ENCODE measurements at places on chromosomes 7 and 10. TPM values are rescaled to one million over a fixed set of nuclear protein-coding genes. Genes with fewer than 3 reads are reported as not detected.

- DNase-seq = no peak
Measured at GRCh38 chr7:81110673-81111072, 191.8 kb upstream of the SEMA3C start.

GJC3 gene
- total RNA-seq = not detected

DNA sequence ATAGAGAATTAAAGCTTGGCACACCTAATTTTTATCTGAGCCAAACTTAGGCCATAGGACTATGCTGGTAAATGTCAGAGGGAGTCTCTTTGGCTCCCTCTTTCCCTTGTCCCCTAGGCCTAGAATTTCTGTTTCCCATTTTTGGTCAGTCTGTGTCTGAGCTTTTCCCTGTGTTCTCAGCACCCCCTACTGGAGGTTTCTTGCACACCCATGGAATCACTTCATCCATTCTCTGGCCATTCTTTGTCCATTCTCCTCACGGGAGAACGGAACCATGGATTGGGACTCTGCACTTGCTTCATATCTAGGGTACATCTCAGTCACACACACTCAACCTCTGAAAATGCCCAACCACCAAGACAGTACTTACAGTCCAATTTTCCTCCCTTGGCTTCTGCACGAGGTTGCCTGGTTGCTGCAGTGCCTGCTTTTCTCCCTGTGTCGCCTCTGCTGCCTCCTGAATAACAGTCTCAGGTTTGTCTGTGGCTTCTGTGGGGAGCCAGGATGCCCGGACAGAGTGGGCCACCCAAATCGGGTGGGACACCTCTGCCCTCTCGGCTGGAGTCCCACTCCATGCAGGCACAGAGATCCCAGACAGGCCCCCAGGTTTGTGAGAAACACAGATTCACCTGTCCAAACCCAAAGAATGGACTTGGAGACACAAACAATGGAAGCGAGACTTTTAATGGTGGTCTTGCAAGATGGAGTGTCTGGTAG lies 35.1 kb upstream of the DNAH11 start:
- DNase-seq = peak; percentile 63

DNA sequence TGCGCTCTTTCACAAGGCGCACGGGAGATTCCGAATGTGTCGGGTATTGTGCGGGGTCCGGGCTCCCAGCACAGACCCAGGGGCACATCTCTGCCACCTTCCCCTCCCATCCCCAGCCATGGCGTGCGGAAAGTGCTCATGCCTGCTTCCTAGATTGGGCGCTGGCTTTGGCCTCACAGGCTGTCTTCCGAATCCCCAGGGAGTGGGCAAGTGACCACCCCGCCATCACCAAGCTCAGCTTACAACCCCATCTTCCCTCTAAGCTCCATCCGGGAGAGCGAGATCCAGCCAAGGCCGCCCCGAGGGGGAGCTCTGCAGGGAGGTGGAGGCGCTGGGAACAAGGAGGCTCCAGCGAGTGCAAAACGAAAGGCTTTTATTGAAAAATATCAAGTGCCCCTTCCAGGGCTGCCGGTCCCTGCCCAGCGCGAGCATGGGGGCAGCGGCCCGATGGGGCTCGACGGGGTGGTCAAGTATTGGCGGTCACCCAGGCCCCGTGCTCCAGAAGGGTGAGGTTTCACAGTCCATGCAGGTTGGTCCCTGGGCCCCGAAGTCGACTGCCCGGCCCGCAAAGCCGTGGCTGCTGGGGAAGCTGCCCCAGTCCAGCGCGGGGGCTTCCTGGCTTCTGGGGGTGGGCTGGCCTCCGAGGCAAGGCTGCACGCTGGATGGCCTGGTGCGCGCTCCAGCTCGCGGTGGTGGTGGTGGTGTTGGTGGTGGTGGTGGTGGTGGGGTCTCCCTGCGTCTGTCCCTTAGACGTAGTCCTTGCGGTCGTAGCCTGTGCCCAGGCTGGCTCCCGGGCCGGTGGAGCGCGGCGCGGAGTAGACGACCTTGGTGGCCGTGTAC lies 1.2 kb downstream of the CLDN3 start:
- no peak for DNase-seq

DNA sequence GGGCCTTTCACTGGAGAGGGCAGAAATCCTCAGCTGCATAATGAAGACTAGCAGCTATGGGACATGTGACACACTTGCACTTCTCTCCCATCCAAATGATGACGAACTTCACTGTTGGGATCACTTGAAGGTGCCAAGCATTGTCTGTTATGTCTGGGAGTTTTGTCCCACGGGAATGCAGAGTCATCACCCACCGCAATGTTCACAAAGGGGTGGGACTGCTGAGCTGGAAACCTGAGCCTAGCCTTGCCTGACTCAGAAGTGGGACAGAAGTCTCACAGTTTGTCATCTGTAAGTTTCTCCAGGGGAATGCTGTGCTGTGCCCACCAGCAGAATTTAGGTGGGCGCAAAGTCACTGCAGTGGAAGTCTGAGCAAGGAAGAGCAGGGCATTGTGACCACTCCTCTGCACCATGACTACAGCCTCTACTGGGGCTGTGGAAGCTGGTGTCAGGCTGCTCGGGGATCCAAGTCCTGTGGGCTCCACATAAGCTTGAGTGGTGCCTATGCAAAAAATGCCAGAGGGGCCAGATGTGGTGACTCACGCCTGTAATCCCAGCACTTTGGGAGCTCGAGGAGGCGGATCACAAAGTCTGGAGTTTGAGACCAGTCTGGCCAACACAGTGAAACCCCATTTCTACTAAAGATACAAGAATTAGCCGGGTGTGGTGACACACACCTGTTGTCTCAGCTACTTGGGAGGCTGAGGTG lies 472.0 kb upstream of the CNTNAP2 start:
- DNase-seq = peak; percentile 12

EMX2 gene
- total RNA-seq = 1.1 TPM

DNA sequence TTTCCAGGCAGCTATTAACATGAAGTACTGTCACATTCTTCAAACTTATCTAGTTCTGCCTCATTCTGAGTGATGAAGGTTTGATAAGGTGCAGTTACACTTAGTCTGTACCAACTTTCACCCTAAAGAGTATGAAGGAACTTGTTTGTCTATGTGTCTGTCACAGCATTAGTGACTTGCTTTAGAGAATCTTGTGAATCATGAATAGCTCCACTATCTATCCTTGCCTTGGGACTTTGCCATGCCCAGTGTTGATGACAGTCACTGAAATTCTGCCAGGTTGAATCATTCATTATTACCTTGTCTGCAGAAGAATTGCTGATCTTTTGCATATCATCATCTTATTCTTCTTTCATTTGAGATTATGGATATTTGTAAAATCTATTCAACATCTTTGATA lies 50.9 kb upstream of the A1CF start:
- DNase-seq = no peak

GRCh38 chr10:71971769-71972555 lies 7.8 kb downstream of the CHST3 start:
- DNase-seq = no peak

GRCh38 chr10:100327007-100327717 lies 2.9 kb downstream of the PKD2L1 start:
- DNase-seq = peak; percentile 72

DNA sequence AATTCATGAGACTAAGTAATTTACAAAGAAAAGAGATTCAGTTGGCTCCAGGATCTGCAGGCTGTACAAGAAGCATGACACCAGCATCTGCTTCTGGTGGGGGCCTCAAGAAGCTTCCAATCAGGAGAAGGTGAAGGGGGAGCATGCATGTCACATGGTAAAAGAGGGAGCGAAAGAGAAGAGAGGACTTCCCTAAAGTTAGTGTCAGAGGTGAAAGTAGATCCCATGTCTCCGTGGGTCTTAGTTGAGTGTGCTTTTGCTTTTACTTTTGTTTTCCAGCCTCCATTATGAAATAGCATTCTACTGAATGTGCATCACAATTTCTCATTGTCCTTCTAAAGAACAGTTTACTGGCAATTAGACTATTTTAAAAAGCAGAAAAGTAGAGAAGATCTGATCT lies 213.6 kb upstream of the FZD1 start:
- DNase-seq = peak; percentile 16

- DNase-seq = no peak
Measured at GRCh38 chr10:123478116-123478515, 188.0 kb upstream of the GPR26 start.

MTURN gene
- total RNA-seq = 29.8 TPM

DNA sequence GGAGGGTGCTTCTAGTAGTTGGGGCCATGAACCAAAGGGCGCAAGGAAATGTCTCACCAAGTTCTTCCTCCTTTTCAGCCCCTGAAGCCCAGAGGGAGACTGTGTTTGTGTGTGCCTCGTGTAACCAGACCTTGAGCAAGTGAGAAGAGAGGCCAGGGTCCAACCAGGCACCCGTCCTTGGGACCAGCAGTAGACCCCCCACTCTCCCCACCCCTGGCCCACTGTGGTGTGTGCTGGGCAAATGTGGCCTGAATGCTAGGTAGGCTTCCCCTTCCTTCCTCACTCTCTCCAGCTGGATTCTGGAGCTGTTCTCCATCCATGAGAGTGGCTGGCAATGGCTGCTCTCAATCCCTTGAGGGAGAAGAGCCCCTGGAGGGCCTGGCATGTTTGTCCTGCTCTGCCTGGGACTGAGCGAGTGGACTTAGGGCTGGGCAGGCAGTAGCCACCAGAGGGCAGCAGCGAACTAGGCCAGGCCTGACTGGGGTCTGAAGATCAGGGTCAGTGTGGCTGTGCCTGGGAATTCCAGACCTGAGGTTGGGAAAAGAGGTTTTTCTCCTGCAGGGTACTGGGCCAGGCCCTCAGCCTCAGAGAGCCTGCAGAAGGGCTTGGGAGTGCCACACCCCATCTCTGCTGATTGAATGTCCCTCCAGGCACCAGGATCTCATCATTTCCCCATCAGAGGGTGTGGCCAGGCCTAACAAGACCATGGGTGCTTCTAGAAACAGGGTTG lies 12.5 kb downstream of the SFRP5 start:
- peak; percentile 64 for DNase-seq

- no peak for DNase-seq
Measured at GRCh38 chr7:20624666-20625385, 9.4 kb downstream of the ABCB5 start.

GRCh38 chr10:68052463-68052862 lies 22.6 kb downstream of the HERC4 start:
- DNase-seq = peak; percentile 44
